Glutamatergic neuron (in vitro differentiated cells): ENCODE measurements at places on chromosomes 16 and 17. TPM values are rescaled to one million over a fixed set of nuclear protein-coding genes. Genes with fewer than 3 reads are reported as not detected.

The TVP23C gene
- 29.4 TPM for total RNA-seq

DNA sequence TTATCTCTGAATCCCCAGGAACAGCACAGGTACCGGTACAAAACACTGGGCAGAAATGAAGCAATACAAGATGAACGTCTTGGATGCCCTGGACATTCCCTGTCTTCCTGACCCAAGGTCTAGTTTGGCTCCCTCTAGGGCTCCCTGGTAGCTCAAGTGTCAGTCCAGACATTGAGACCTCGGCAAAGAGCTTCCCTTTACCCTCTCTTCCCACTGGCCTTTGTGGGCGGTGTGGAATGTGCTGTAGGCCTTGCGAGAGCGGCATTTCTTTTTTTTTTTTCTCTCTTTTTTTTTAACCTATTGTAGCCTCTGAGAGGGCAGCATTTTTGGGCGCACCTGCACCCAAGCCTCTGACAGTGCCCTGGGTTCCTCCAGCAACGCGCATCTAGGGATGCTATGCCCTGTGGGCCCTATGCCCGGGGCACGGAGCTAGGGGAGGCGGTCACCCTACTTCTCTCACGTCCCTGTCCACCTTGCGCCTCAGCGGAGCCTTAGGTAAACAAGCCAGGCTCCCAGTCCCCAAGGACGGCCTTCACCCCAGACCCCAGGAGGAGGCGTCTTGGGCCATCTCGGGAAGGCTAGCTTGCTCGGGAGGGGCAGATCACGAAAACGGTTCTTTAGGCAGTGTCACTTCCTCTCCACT is 1.2 kb upstream of the NFATC3 start:
- no peaks in the 10 kb centered on the region for H3K36me3 ChIP-seq
- peak overlapping the region; percentile 83 for H3K4me3 ChIP-seq
- peaks cover 18% of the 10 kb centered on the region for H3K4me1 ChIP-seq
- no peak for DNase-seq
- H3K27ac ChIP-seq = peak overlapping the region; percentile 97

- no peak overlapping the region for H3K4me3 ChIP-seq
- H3K4me1 ChIP-seq = peaks cover 24% of the 10 kb centered on the region
- H3K27ac ChIP-seq = no peak overlapping the region
These were observed 18.7 kb upstream of the ADGRG1 start for GRCh38 chr16:57609541-57610401.

- no peak overlapping the region for H3K4me3 ChIP-seq
- peaks cover 3% of the 10 kb centered on the region for H3K4me1 ChIP-seq
- H3K36me3 ChIP-seq = no peaks in the 10 kb centered on the region
- H3K27ac ChIP-seq = no peak overlapping the region
- peaks cover 4% of the 10 kb centered on the region for H3K27me3 ChIP-seq
These were observed 31.8 kb downstream of the HNF1B start for GRCh38 chr17:37713028-37713431.

GRCh38 chr17:37521821-37522220 is 32.1 kb downstream of the DUSP14 start:
- H3K4me1 ChIP-seq = peaks cover 8% of the 10 kb centered on the region
- H3K4me3 ChIP-seq = no peak overlapping the region
- H3K27ac ChIP-seq = no peak overlapping the region
- no peaks in the 10 kb centered on the region for H3K36me3 ChIP-seq

- peak; percentile 51 for DNase-seq
- peaks cover 14% of the 10 kb centered on the region for H3K4me1 ChIP-seq
- H3K27me3 ChIP-seq = peaks cover 21% of the 10 kb centered on the region
- peak overlapping the region; percentile 67 for H3K4me3 ChIP-seq
- H3K27ac ChIP-seq = no peak overlapping the region
- no peaks in the 10 kb centered on the region for H3K36me3 ChIP-seq
These were observed 102.5 kb downstream of the MRM1 start for GRCh38 chr17:36703860-36704266.

DNA sequence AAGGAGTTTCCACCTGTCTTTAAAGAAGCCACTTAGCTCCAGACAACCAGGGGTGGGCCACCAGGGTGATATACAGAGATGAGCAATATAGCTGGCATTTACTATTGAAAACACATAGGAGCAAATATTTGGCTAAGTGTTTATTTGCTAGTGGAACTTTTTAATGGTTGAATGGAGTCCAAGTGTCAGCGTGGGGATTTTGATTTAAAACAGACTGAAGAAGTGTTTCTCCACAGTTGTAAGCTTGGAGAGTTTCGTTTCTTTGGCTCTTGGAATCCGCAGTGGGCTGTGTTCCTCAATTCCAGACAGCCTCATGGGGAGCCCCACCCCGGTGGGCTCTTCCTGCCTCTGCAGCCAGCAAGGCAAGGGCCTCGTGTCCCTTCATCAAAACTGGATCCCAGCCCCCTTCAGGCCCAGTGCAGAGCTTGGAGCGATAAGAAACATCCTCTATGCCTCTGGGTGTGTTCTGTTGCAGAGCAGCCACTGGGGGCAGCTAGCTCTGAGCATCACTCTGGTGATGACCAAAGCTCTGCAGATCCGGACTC is 36.1 kb downstream of the NOG start:
- H3K4me1 ChIP-seq = no peaks in the 10 kb centered on the region
- H3K27me3 ChIP-seq = peaks cover 3% of the 10 kb centered on the region
- no peak overlapping the region for H3K27ac ChIP-seq
- no peaks in the 10 kb centered on the region for H3K36me3 ChIP-seq
- peak; percentile 48 for DNase-seq

- no peak overlapping the region for H3K4me3 ChIP-seq
- no peaks in the 10 kb centered on the region for H3K4me1 ChIP-seq
- H3K36me3 ChIP-seq = no peaks in the 10 kb centered on the region
- no peak overlapping the region for H3K27ac ChIP-seq
These were observed 104.3 kb upstream of the NUDT7 start for GRCh38 chr16:77617996-77618395.

DNA sequence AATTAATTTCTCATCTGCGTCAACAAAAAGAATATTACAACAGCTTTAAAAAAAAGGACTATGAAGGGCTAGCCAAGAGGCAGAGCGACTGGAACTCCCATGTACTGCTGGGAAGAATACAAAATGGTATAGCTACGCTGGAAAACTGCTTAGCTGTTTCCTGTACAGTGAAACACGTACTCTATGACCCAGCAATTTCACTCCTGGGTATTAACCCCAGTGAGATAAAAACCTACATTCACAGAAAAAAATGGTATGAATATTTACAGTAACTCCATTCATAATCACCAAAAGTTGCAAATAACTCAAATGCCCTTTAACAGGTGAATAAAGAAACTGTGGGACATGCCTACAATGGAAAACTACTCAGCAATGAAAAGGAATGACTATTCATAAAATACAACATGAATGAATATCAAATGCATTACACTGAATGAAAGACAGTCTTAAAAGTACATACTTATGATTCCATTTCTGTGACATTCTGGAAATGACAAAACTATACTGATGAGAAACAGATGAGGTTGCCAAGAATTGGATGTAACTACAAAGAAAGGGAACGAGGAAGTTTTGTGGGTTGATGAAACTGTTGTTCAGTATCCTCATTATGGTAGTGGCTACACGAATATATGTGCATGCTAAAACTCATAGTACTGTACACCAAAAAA is 27.6 kb downstream of the CMTM4 start:
- H3K4me3 ChIP-seq = no peak overlapping the region
- H3K27me3 ChIP-seq = peaks cover 2% of the 10 kb centered on the region
- H3K4me1 ChIP-seq = no peaks in the 10 kb centered on the region
- no peak overlapping the region for H3K27ac ChIP-seq
- H3K36me3 ChIP-seq = no peaks in the 10 kb centered on the region
- DNase-seq = no peak
